ENCODE measurements at places on chromosomes 16 and 17. TPM values are rescaled to one million over a fixed set of nuclear protein-coding genes. Genes with fewer than 3 reads are reported as not detected.

The TLCD3B gene
- total RNA-seq, result not detected

The CX3CL1 gene
- total RNA-seq, result 36.2 TPM

The MYH2 gene
- total RNA-seq, result 0.43 TPM

The MAPK8IP3 gene
- total RNA-seq, result 42.3 TPM

The DBNDD1 gene
- total RNA-seq, result 2.7 TPM

The PYY gene
- not detected for total RNA-seq

The NOG gene
- 1.3 TPM for total RNA-seq

The LAT gene
- total RNA-seq, result 9.7 TPM

The ZNF213 gene
- 10.2 TPM for total RNA-seq

The KRT33B gene
- total RNA-seq, result not detected

The ATAD5 gene
- 1.5 TPM for total RNA-seq

The C16orf89 gene
- total RNA-seq, result 32.3 TPM

- DNase-seq, result no peak
These were observed 34.8 kb downstream of the WDR45B start for GRCh38 chr17:82613283-82614094.

- DNase-seq, result peak; percentile 46
These were observed 65.0 kb downstream of the TBC1D16 start for GRCh38 chr17:79970576-79971068.

DNA sequence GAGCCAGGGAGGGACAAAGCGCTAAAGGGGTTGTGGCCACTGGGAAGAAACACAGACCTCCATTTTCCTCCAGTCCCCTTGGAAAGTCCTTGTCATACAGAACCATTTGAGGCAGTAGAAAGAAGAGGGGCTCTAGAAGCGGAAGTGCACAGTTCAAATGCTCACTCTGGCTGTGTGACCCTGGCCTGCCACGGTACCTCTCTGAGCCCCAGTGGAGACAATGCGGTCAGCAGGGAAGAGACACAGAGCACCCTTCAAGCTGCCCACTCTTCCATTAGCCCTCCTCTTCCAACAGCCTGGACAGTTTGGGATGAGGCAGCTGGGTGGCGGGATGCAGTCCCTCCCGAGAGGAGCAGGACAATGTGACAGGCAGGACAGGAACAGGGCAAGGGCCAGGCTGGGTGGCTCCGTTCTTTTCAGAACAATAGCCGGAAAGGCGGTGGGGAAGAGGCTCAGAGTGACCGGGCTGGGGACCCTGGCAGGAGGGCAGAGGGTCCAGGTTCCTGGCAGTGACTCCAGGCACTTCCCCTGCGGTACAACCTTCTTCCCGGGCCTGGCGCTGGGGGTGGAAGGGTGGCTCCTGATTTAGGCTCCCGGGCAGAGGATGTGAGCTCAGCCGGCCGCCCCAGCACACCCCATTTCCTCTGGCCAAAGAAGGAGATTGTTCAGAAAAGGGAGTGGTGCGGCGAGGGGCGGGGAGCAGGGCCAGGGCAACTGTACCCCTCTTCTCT, 5.6 kb downstream of the CASKIN2 start:
- DNase-seq, result no peak

DNA sequence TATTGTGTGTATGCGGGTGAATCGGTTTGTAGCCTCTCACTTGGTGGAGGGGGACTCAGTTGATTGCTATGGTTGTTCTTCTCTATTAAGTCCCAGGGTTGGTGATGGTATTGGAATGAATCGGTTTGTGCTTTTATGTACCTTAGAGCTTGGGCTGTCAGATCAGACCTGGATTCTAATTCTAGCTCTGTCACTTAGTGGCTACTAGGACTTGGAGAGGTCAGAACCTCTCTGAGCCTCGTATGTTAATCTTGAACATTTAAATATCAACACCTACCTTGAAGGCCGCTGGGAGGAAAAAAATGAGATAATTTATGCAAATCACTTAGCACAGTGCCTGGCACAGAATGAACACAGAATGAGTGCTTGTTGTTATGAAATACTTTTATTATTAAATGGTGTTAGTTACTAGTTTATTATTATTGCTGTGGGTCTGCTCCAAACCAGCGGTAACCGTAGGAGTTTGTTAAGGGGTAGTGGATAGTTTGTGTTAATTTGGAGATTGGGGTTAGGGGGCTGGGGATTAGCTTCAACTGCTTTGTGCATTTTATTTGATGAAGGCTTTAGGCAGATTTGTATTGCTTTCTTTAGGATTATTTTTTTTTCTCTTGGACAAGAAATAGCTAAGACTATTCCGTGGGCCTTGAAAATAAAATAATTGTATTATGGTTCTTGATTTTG, 3.5 kb downstream of the KDM6B start:
- no peak for DNase-seq

DNA sequence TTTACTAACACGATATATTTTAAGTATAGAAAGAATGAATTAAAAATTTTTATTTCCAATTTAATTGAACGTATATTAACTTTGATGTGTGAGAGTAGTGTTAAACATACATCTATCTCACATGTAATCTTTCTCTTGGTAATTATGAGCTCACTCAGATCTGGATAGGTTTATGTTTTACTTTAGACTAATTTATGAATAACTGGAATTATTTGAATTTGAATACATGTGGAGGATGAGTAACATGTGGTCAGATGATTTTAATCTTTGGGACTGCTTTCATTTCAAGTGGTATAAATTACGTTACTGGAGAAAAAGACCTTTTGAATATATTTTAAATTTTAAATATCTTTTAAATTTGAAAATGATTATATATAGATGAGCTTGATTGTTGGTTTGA, 49.9 kb upstream of the RHBDL3 start:
- DNase-seq, result no peak

GRCh38 chr17:47712330-47713023, 18.5 kb downstream of the TBKBP1 start:
- DNase-seq, result no peak

DNA sequence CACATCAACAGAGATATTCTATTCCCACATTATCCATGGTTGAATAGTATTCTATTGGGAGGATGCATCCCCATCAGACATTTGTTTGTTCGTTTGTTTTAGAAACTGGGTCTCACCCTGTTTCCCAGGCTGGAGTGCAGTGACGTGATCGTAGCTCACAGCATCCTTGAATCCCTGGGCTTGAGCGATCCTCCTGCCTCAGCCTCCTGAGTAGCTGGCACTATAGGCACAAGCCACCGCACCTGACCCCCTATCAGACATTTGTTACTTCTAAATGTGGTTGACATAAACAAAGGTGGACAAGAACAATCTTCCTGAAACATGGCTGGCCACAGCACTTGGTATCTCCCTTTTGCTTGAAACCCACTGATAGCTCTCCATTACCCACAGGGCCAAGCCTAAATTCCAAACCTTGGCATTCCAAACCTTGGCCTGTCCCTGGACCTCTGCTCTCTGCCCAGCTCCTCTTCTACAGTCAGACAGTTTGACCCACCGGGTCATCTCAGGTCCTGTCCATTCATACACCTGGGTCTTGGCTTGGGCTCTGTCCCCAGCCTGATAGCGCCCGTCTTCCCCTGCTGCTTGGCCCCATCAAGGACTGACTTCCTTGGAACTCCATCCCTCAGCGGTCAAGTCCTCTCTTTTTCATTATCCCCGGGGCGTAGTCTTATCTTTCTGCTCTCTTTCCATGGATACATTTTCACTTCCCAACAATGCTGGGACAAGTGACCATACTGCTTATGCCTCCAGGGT, 1.5 kb upstream of the PRR29 start:
- peak; percentile 52 for DNase-seq

- no peak for DNase-seq
These were observed 55.1 kb upstream of the CCL2 start for GRCh38 chr17:34199932-34200534.

- peak; percentile 85 for DNase-seq
These were observed 7.7 kb upstream of the TMEM92 start for GRCh38 chr17:50266384-50267073.

GRCh38 chr16:2842340-2843000, 12.4 kb downstream of the ZG16B start:
- peak; percentile 90 for DNase-seq

DNA sequence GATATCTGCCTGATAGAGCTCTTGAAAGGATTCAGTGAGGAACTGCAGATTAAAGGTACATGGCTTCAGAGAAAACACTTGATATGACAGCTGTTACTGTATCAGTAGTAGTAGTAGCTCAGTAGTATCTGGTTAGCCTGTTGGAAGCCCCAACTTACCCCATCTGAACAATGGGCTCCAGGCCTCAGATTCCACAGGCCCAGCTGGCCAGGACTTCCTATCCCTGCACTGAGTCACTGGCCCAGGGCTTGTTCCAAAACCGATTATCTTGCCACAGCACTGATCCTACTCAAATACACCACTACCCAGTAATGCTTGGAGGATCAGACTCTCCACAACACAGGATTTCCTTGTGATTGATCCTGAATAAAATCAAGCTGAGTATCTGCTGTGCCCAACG, 32.6 kb downstream of the DCUN1D3 start:
- no peak for DNase-seq

DNA sequence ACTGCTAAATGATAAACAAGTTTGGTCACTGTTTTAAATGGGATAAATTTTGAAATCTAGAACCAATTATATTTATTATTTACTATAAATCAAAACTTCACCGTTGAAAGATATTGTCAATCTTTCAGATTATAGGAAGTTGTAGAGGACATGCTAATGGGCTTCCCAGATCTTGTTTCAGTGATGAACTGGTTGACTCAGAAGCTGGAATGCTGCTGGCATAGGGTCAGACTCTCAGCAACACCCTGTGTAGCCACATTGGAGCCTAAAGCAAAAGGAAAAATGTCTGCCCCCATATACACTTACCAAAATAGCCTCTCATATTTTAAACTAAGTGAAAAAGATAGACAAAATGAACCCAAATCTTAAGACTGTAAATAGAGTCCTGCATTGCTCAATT, 916.9 kb upstream of the SOX9 start:
- no peak for DNase-seq

- no peak for DNase-seq
These were observed 398.2 kb downstream of the SOX9 start for GRCh38 chr17:72518753-72519597.

- no peak for DNase-seq
These were observed 146.3 kb downstream of the SLC39A11 start for GRCh38 chr17:72946156-72946555.

DNA sequence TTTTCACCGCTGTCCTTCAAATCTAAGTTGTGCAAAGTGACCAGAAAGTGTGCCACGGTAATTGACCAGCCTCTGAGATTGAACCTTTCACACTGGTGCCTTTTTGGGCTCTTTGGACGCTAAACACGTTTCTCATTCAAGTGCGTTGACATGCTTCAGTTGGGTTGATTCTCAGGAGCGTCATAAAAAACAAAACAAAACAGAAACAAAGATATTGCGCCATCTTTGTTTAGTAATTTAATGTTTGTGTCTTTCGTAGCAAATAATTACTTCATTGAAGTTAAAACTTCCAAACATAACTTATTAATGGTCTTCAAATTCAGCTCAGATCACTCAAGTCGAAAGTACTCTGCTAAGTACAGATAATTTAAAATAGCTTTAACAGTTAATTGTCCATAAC, 80.2 kb downstream of the OR1D5 start:
- DNase-seq, result no peak

DNA sequence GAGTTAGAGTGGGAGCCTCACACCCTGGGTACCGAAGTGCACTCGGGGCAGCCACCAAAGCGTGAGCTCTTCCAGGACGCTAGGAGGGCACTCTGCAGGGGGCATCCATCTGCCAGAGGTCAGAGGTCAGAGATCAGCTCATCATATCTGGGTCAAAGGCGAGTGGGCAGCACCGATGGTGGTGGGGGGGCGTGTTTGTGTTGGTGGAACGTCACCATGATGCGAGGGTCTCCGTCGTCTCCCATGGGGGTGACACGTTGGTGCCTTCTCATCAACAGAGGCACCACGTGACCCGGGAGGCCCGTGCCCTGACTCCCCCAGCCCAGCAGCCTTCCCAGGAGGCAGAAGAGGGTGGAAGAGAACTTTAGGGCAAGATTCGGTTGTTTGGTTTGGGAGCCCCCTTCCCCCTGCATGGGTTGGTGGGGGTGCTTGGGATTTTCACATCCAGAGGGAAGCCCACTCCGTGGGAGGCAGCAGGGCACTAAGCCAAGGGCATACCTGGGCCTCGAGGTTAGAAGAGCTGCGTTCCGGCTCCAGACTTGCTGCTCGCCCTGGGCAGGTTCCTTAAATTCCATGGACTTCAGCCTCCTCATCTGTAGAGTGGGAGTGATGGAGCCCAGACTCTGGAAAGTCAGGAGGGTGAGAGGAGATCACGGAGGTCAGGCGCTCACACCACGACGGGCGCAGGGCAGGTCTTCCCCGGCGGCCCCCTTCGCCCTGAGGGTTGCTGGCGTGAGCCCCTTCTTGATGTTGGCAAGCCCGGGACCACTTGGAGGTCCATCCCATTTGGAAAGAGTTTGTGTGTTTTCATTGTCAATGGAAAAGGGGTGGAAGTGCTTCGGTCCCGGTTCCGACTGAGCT, 14.0 kb downstream of the CRISPLD2 start:
- no peak for DNase-seq

DNA sequence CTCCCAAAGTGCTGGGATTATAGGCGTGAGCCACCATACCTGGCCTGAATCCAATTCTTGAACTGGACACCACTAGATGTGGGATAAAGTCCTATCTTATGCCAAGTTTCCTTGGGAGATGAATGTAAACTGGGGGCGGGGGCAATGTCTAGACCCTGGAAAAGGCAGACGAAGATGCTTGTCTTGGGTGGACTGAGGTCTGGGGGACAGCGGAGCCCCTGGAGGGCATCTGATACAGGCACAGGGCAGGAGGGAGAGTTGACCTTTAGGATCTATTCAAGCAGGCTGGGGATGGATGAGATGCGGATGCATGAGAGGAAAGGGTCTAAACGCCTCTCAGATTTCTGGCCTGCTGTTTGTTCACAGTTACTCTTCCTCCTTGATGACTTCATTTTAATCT, 11.7 kb downstream of the C1QTNF1 start:
- peak; percentile 59 for DNase-seq

- DNase-seq, result no peak
These were observed 19.5 kb downstream of the COTL1 start for GRCh38 chr16:84598360-84598759.

GRCh38 chr16:2716948-2717347, 3.1 kb downstream of the PRSS27 start:
- DNase-seq, result no peak

DNA sequence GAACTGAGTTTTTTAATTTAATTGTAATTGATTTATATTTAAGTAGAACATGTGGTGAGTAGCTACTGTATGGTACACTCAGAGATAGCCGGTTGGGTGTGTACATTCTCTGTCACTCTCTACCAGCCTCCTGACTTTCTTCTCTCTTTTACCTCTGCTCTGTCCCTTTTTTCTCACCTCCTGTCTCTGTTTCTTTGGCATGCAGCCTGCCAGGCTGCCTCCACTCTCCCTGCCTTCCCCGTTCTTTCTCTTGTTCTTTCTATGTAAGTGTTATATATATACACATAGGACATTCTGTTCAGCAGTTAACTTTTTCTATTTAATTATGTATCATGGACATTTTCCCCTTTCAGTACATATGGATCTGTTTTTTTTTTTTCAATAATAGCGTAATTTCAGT, 50.8 kb downstream of the MRTFB start:
- DNase-seq, result no peak

DNA sequence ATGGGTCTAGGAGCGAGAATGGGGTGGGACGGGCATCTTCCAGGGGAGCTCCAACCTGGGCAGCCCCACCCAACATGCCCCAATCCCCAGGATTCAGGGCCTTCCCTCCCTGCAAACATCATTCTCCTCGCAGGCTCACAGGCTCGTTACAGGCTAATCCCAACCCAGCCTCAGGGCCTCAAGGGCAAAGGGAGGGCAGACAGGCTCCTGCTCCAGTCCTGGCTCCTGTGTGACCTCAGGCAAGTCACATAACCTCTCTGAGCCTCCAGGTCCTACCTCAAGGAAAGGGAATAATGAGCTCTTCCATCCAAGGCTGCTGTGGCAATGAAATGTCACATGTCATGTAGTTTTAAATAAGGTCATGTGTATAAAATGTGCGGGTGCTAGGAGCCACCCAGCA, 186.5 kb upstream of the TNRC6C start:
- DNase-seq, result no peak

Measured in posterior vena cava (tissue), 2 donors.